A549 treated with AZD2906 at 1 μM for 4 hours (cell line): ENCODE measurements at places on chromosomes 5 and 9. TPM values are rescaled to one million over a fixed set of nuclear protein-coding genes. Genes with fewer than 3 reads are reported as not detected.

COL23A1 gene
- 0.03 TPM in 1 of 5 replicates, not detected in the others for total RNA-seq

NPR2 gene
- total RNA-seq, result 4.2 to 6.3 TPM (median 4.6 TPM) in 5 replicates

RNF208 gene
- 0.91 to 2.8 TPM (median 2.1 TPM) in 5 replicates for total RNA-seq

IFNA21 gene
- total RNA-seq, result not detected in 5 replicates

FUT7 gene
- 0.06 to 0.07 TPM (median 0.06 TPM) in 4 of 5 replicates, not detected in the other for total RNA-seq
